NCI-H1105 (cell line): ENCODE measurements at places on chromosomes 16 and 17.

DNA sequence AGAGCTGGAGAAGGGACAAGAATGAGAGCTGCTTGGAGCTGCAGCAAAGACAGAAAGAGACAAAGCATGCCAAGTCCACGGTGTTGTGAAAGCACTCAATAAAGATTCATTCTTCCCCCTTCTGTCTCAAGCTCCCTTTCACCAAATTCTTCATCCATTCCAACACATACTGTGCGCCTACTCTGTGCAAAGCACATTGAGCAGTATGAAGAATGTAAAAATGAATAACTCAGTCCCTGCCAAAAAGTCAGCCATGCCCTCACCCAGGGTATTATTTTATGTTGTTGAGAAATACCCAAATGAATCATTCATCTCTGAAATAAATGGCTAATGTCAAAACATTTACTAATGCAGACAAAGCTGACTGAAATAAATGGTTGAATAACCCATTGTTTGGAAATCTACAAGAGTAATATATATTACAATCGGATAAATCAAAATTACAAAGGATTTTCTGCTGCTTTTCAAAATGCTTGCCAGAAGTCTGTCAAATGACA, 282.9 kb upstream of the IRX5 start:
- DNase-seq = no peak

DNA sequence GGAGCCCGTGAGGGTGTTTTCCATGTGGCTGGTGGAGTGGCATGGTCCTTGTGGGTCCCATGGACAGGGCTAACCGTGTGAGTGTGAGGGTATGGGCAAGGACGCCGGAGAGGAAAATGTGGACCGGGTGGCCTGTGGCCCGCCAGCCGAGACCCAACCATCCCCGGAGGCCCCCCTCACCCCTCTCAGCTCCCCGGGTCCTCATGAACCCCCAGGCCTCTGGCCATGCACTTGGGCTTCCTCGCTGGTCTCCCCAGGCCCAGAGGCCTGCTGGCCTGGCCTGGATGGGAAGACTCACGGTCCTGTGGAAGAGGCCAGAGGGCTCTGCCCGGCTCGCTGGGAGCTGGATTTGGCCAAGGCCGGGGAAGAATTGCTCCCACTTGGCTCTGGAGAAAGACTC, 13.1 kb downstream of the RAP1GAP2 start:
- no peak for DNase-seq

- DNase-seq = peak; percentile 2
These were observed 119.0 kb upstream of the CDC42EP4 start for GRCh38 chr17:73430848-73431247.

- no peak for DNase-seq
These were observed at the start of gene CDH11 for GRCh38 chr16:65121870-65122723. TSS of gene CDH11 (minus strand) at chr16:65122063. CDS start at chr16:65004869, 117,194 bp downstream.

DNA sequence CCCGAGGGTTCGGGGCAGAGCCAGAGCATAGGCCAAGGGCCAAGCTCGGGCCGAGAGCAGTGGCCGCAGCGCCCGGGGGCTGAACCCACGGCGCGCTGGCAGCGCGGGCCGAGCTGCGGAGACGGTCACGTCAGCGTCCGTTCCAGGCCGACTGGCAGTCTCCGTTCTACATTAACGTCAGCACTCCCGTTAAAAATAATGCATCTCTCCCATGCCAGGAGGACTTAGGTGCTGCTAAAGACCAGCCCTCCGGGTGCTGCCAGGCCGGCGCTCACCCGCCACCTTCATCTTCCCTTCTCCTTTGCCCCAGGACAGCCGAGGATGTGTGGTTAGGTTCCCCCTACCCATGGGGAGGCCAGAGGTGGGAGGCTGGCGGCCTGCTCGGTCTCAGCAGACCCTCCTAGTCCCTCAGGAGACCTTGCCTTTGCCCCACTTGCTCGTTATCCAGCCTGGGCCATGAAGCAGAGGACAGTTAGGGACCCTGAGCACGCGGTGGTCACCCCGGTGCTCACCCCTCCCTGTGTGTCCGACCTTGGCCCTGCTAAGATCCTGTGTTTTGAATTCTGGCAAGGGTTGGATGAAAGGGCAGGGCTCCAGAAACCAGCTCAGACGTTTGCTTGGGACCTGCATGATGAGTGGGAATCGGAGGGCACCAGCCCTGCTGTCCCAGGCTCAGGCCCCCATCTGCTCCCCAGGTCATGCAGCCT, 572 bp downstream of the MPG start:
- DNase-seq = no peak

GRCh38 chr16:80752541-80752940, 51.9 kb downstream of the CDYL2 start:
- DNase-seq = no peak

DNA sequence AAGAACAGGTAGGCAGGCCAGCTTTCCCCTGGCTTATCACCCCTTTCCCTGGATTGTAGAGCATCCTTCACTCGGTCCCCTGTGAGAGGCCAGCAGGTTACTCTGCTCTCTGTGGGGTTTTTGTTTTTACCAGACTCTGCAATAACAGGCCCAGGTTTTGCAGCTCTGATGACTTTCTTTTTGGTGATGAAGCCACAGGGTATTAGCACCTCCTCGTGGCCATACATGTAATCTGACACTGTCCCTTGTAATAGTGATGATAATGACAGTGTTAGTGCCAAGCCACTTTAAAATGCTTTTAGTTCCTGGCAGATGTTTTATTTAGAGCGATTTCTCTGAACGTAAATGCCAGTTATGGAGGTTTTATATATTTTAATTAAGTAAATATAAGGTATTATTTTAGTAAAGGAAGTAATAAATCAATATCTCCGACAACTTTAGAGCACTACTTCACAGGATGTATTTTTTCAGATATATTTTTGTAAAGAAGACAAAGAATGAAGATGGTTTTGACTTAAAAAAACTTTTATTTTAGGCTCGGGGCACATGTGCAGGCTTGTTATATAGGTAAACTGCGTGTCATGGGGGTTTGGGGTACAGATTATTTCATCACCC, 38.0 kb upstream of the CPHXL start:
- peak; percentile 43 for DNase-seq

DNA sequence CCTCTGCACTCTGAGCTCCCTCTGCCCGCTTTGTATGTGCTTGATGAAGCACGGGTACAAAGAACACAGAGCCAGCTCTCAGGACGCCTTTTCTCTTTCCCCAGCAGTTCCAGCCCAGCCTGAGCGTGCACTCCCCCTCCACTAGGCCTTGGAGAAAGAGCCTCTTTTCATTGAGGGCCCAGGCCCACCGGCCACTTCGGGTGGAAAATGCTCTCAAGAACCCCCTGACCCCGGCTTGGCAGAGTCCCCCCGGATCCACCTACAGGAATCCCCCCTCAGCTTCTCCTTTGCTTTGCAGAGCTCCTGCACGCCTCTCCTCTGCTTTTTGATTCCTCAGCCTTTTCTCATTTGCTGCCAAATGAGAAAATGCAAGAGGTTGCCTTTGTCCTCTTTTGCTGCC, 30.2 kb downstream of the MRC2 start:
- no peak for DNase-seq

DNA sequence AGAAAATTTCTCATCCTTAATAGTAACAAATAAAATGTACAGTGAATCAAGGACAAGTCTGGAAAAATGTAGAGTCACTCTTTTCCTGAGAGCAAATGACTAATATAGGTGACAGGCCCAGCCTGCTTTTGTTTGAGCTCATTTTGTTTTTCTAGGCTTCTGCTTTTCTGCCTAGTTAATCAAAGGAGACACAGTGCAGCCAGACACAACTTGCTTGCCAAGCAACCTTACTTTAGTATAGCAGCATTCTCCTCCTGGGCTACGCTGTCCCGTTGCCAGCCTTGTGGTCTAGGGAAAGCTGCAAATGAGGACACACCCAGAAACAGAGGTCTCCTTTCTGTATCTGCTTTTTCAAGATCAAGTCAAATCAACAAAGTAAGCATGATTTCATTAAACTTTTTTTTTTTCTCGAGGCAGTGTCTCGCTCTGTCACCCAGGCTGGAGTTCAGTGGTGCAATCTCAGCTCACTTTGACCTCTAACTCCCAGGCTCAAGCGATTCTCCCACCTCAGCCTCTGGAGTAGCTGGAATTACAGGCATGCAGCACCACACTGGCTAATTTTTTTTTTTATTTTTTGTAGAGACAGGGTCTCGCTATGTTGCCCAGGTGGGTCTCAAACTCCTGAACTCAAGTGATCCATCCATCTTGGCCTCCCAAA, 17.2 kb downstream of the GINS3 start:
- DNase-seq = no peak

GRCh38 chr16:67279296-67280089, at the start of gene PLEKHG4:
TSS of gene PLEKHG4 (plus strand) at chr16:67279532. CDS start at chr16:67280045, 513 bp downstream.
- peak; percentile 55 for DNase-seq
